ENCODE measurements at places on chromosomes 12 and 14. TPM values are rescaled to one million over a fixed set of nuclear protein-coding genes. Genes with fewer than 3 reads are reported as not detected.
A peak's percentile ranks its signal among the peaks of the same experiment; 100 is the strongest.

DNA sequence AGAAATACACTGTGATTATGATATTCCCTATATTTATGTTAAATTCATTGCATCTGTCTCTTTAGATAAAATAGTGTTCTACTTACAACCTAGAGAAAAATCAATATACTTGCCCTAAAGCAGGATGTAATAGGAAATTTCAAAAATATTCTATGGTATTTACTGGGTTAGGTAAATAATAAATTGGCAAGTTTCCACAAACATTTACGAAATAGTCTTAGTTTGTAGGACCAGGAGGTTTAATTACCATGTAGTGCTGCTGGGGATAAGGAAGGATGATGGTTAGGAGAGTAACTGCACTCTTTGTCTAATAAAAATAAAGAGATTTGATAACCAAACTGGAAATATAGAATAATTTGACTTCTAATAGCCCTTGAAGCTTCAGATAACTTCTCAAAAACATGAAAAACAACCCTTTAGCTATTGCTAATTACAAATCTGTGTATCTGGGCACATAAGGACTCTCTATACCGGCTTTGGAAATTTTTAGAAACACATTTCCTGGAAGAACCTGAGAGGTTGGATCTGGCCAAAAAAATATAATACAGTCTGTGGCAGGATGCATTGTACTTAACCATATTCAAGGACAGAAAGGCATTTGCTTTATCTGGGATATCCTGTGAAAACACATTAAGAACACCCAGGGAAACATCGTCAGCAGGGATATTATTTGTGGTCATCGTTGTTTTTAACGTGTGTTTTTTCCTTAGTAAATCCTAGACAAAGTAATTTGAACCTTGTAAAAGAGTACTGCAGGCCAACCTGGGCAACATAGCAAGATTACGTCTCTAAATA lies 36.7 kb upstream of the TMCC3 start:
- no peak for DNase-seq
- peaks cover 3% of the 10 kb centered on the region for H3K4me1 ChIP-seq
- no peak overlapping the region for H3K4me3 ChIP-seq

- H3K4me1 ChIP-seq: peaks cover 23% of the 10 kb centered on the region
- no peaks in the 10 kb centered on the region for H3K27me3 ChIP-seq
- H3K27ac ChIP-seq: no peak overlapping the region
- no peak overlapping the region for H3K4me3 ChIP-seq
Measured at GRCh38 chr14:55019968-55020554, 6.8 kb downstream of the WDHD1 start.

DNA sequence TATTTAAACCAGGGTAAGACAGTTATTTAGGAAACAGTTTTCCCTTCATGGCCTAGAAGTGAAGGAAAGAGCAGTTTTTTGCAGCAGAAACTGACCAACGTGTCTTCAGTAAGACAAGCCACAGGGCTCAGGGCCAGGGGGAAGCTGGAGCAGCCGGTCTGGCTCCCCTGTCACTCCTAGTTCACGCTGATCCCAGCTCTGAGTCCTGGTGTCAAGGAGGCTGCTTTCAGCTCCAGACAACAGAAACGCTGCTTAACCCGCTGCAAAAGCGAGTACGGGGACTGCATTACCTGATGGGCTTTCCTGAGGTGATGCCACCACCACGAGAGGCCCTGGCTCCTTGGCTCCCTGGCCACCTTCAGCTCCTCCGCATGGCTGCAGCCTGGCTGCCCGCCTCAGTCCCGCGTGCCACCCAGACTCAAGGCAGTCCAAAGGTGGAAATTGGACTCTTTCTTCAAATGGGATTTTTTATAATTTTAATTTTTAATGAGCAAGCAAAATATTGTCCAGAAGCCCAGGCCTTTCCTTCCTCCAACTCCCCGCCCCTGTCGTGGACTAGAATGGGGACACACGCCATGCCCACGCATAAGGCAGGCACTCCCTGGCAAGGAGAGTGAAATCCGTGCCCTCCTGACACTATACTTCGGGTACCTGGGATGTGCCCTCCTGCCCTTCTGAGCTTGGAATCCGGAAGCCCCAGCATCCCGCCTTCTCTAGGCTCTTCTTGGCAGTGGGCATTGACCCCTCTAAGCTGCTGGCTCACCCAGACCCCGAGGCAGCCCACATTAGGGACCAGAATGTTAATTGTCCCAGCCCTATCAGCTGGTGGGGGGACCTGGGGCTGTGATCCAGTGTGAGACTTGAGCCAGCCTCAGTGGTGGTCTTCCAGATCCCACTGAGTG lies 85.0 kb downstream of the PAPOLA start:
- no peak overlapping the region for H3K27ac ChIP-seq
- peaks cover 6% of the 10 kb centered on the region for H3K4me1 ChIP-seq
- peaks cover 32% of the 10 kb centered on the region for H3K27me3 ChIP-seq
- H3K4me3 ChIP-seq: no peak overlapping the region
- no peaks in the 10 kb centered on the region for H3K36me3 ChIP-seq
- DNase-seq: no peak

The VASH1 gene
- total RNA-seq: 2.3 TPM

The RNF31 gene
- total RNA-seq: 86.5 TPM

The CCNB1IP1 gene
- 70.5 TPM for total RNA-seq

- no peaks in the 10 kb centered on the region for H3K27me3 ChIP-seq
- no peak overlapping the region for H3K27ac ChIP-seq
Measured at GRCh38 chr12:1706632-1706980, 15.7 kb downstream of the ADIPOR2 start.

- DNase-seq: peak; percentile 60
- H3K4me1 ChIP-seq: peaks cover 9% of the 10 kb centered on the region
- H3K27ac ChIP-seq: no peak overlapping the region
- H3K36me3 ChIP-seq: no peaks in the 10 kb centered on the region
- peaks cover 14% of the 10 kb centered on the region for H3K27me3 ChIP-seq
Measured at GRCh38 chr14:104870368-104871144, 5.5 kb downstream of the CEP170B start.

The PMEL gene
- total RNA-seq: 0.28 TPM

DNA sequence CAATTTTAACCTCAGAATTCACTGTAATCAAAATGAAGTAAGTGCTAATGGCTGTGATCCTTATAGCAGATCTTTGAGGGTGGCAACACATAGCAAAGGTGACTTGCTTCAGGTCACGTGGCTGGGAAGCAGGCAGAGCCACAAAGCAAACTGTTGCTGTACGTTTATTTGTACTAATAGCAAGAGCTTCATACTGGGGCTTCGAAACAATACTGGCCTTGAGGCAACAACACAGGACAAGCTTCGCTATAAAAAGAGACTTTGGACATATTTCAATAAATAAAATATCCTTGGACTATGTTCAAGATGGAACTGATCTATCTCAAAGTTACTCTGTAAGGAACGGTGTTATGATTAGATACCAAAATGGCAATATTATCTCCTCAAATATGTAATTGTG lies 44.6 kb downstream of the MSRB3 start:
- DNase-seq: no peak
- no peak overlapping the region for H3K4me3 ChIP-seq
- no peak overlapping the region for H3K27ac ChIP-seq

The GYS2 gene
- not detected for total RNA-seq

The BCL11B gene
- total RNA-seq: 40.3 TPM

The KLHDC1 gene
- total RNA-seq: 1.2 TPM

The TNFAIP2 gene
- 0.85 TPM for total RNA-seq

- H3K4me1 ChIP-seq: peaks cover 14% of the 10 kb centered on the region
- H3K27me3 ChIP-seq: peaks cover 4% of the 10 kb centered on the region
- DNase-seq: no peak
- no peak overlapping the region for H3K4me3 ChIP-seq
Measured at GRCh38 chr12:93978553-93978952, 169.8 kb upstream of the PLXNC1 start.

GRCh38 chr14:89461256-89461655 lies 44.2 kb upstream of the FOXN3 start:
- peaks cover 26% of the 10 kb centered on the region for H3K4me1 ChIP-seq
- no peak for DNase-seq
- no peaks in the 10 kb centered on the region for H3K27me3 ChIP-seq
- no peak overlapping the region for H3K27ac ChIP-seq
